ENCODE measurements at places on chromosomes 1 and 21.
A peak's percentile ranks its signal among the peaks of the same experiment; 100 is the strongest.

DNA sequence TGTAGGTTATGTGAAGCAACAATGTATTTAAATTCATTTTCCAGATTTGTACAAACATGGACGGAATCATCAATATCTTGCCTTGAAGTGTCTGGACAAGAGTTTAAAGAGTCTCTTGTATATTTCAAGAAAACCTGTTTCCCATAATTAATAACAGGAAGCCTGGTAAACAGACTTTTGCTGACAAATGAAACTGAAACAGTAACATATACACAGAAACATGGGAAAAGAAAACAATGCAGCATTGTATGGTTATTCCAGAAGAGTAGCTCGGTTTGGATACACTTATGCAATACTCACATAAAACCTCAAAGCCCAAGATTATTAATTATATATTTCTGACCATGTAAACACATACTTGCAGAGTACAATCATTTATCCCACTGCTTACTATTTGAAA lies 265.5 kb downstream of the PTPRC start:
- no peak for DNase-seq

DNA sequence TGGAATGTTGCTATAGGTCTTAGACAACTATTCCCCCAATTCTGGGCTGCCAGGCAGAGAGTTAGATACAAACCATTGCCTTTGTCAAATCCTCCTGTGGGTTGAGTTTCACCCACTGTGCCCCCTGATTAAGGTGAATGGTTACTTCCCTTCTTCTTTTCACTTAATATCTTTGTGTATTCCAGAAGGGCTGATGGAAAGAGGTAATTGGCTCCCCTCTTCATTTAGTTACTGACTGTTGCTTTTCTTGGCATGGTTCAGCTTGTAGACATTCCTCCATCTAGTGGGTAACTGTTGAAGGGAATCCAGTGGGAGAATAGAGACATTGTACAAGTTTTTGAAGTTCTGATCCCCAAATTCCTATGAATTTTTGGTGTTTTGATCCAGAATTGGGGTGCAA lies 43.8 kb upstream of the MACF1 start:
- DNase-seq = no peak

DNA sequence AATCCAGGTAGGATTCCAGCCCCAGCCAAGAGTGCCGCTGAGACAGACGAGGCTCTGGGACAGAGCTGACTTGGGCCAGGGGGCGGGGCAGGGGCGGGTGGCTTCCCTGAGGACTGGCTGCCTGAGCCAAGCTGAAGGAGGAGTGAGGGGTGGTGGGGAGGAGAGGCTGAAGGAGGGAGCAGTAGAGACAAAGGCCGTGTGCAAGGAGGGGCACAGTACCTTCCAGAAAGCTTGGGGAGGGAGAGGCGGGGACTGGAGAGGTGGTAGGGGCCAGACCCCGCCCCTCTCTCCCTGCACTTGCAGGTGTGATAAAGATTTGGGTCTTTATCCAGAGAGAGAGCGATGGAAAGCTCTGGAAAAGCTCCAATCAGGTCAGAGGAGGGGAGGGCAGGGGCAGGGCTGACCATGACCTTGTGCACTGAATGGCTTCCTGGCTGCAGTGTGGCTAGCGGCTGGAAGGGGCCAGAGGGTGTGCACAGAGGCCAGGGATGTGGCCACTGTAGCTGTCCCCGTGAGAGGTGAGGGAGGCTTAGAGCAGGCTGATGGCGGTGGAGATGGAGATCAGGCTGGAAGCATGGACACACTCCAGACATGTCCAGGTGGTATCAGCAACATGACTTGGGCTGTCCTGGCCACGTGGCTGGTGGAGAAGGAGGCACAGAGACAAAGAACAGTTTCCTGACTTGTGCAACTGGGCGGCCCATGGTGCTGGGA lies 6.7 kb upstream of the EPHA8 start:
- no peak for DNase-seq

GRCh38 chr1:223712850-223713474 lies 623 bp downstream of the CAPN2 start:
- no peak for DNase-seq

DNA sequence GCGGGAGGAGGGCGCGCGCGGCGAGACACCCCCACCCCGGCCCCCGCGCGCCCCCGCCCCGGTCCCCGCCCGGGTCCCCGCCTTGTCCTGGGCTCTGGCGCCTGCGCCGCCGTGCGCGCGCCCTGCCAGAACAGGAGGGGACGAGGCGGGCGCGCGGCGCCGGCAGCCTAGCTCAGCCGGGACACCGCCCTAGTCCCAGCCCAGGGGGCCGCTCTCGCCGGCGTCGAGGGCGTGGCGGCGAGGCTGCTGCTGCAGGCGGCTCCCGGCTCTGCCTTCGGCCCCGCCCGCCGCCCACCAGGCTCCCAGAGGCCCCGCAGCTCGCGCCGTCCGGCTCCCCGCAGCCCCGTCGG lies at the start of gene RCAN3:
Gene RCAN3, plus strand, starts transcription at position 128 of the 350 bp plus-strand sequence. CDS start 11,537 bp downstream, outside the sequence.
- peak; percentile 77 for DNase-seq

- no peak for DNase-seq
Measured at GRCh38 chr1:230077436-230078213, 10.6 kb downstream of the GALNT2 start.

DNA sequence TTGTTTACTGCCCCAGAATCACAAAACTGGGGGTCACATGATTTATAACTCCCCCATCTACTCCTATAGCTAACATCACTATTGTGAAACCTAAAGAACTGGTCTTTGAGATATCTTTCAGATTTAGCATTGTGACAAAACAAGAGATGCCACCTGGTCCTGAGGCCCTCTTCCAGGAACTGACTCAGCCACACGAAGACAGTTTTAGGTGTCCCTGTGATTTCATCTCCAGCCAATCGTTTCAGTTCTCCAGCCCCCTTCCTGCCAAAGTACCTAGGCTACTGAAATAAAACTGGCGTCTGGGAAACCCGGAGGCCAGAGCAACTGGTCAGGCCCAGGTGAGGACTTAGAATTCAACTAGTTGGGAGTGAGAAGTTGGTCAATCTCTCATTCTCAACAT lies 36.6 kb downstream of the TBX19 start:
- no peak for DNase-seq

DNA sequence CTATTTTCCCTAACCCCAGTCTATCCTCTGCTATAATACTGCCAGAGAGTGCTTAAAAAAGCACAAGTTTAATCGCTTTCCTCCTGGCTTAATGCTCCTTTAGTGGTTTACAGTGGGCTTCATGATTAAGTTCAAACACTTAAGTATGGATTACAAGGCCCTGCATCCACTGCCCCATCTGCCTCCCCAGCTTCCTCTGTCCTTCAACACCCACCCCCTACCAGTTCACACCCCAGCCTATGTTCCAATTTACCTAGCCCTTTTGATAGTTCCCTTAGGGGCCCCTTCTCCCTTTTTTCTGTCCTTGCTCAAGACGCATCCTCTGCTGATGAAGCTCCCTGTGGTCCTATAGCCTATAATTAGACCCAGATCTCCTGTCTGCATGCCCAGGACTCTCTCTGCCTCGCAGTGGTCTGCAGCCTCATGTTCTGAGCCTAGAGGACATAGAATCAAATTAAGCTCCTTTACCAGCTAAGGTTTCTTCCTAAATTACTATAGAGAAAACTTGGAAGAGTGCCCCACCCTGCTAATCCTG lies 212.5 kb downstream of the FGGY start:
- DNase-seq = no peak

- DNase-seq = no peak
Measured at GRCh38 chr1:204483791-204484190, 10.8 kb downstream of the PIK3C2B start.

- no peak for DNase-seq
Measured at GRCh38 chr1:8516793-8517556, 199.1 kb downstream of the SLC45A1 start.

DNA sequence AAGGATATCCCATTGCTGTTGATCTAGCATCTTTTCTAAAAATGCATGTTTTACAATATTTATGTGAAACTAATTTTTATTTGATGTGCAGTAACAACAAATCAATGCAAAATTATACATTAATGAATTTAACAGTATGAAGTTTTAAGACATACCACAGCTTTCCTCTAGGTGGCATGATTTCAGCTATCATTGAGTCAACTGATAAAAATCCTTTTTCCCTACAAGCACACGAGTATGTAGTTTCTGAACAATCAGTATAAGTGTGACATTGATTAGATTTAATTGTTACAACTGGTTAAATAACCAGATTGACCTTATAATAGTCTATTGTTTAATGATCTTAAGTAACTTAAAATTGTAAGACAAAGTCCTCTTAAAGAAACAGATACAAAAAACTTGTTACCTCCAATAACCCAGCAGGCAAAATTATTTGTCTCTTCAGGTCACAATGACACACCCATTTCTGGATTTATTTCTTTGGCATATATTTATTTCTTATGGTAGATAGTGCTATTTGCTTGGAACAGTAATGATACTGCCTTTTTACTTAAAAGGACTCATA lies 5.8 kb upstream of the TGFB2 start:
- DNase-seq = no peak

DNA sequence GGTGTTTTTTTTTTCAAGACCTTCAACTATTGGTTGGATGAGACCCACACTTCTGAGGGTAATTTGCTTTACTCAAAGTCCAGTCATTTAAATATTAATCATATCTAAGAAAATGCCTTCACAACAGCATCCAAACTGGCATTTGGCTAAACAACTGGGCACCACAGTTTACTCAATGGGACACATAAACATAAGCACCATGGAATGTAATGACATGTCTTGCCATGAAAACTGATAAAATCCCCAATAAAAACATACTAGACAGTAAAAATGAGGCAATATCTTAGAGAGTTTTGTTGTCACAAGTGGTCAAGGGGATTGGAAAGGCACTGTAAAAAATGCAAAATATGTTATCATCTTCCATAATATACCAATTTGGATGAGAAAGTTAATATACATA lies 838.8 kb upstream of the ADAMTS5 start:
- no peak for DNase-seq

DNA sequence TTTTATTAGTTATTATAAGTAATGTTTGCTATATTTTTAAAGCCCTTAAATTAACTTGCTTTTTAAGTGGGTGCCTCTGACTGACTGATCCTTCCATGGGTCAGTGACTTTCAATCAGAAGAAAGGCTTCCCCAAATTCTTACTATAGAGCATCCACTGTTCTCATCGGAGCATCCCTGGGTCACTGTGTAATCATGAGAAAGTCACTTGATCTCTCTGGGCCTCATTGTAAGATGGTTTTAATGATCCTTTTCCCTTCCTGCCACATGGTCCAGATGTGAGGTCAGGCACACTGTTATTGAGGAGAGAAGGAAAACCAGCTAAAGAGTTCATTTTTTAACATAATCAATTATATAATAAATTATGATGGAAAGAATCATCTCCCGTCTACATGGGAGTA lies 11.0 kb upstream of the NBL1 start:
- no peak for DNase-seq

GRCh38 chr1:44723496-44724295 lies 7.3 kb downstream of the RNU5D-1 start:
- no peak for DNase-seq

DNA sequence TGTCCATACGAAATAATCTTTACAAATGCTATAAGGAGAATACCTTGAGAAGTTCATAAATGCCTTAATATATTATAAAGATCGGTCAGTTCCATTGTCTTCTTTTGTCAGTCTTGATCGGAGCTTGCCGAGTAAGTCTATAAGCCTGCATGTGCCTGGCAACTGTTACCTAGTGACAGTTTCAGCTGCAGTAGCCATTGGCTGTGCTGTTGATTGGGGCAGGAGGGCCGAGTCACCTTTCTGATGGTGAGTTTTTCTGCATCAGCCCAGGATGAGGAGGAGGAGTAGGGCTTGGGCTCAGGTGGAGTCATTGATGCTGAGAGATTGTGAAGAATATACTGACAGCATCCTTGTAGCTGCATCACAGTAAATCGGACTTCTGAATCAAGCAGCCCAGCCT lies 1.9 kb upstream of the GPR52 start:
- no peak for DNase-seq

DNA sequence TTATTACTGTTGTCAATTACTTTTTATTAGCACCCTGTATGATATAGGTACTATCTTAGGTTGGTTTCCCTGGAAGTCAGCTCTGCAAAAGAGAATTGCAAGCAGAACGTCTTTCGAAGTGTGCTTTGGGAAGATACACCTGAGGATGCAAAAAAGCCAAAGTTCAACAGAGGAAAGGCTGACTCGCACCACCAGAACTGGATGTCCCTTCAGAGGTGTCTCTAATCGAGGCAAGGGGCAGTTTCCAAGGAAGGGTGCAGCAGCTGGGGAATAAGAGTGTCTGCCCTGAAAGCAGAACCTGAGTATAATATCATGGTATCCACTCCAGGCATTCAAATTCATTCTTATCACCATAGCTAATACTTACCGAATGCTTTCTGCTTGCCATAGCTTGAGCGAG lies 149.6 kb downstream of the CACNA1E start:
- DNase-seq = no peak

GRCh38 chr1:44505210-44505993 lies 100.3 kb downstream of the RNF220 start:
- no peak for DNase-seq

DNA sequence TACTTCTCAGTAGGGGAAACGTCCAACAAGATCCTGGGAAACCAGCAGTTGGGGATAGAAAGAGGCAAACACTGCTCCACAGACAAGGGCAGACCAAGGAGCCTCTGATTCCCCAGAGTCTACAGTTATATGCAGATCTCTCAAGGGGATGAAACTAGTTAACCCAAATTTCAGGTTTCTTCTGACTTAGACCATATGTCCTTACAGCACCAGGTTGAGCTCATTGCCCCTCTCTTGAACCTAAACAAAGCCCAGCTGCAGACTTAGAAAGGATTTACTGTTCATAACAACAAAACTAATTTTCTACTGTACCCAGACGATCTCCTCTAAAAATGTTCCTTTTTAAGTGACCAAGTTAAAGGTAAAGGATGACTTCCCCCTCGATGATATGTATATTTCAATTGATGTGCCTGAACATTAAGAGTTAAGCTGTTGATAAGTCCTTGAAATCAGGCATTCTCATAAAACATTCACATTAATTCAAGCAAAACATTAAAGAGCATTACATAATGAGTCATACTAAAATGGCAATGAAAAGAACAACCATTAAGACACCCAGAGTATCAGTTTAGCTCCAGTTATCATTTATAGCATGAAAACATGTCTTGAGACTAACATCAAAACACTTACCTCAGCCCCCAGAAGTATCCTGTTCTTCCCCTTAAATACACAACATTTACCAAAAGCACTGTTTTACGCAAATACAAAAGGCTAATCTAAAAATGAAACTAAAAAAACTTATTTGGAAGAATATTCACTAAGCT lies 24.1 kb downstream of the SMYD3 start:
- DNase-seq = no peak

GRCh38 chr1:1308756-1309250 lies 406 bp downstream of the PUSL1 start:
- DNase-seq = no peak

- no peak for DNase-seq
Measured at GRCh38 chr1:154327466-154328317, 2.4 kb downstream of the ATP8B2 start.

DNA sequence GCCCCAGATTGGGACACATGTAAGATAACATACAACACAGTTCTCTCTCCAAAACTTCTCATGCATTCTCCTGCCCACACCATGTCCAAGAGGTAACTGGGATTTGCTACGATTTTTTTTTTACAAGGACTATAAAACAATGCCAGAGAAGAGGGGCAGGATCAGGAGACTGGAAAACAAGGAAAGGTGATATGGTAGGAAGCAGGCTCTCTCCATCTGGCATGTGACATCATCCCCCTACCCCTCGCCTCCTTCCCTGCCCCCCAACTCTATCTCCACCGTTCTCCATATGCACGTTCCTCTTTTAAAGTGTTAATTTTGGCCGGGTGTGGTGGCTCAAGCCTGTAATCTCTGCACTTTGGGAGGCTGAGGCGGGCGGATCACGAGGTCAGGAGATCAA lies 20.7 kb downstream of the OLIG2 start:
- DNase-seq = no peak

Measured in stimulated activated CD4-positive, alpha-beta T cell treated with anti-CD3 and anti-CD28 coated beads, Interleukin-1b, Interleukin-23, amount 100 ng/mL, for 1 hour (primary cell).